ENCODE measurements at places on chromosomes 3 and 15.

DNA sequence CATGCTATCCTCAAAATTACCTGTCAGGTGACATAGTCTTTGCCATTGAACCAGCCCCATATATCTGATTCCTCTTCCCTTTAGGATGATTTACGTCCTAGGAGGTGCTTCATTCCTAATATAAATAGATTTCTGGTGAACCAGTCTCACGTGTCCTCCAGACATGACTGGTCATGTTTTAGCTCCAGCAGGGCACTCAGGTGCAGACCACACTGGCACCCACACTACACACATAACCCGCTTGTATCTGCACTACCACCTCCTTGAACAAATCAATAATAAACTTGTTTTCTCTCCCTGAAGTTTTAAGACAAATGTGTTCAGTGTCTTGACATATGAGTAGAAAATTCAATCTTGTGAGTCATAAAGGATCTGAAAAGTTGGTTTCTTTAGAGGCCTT, 155.5 kb downstream of the GOLIM4 start:
- no peak for DNase-seq

- DNase-seq, result no peak
Measured at GRCh38 chr3:145272684-145273083, 888.3 kb downstream of the PLOD2 start.

- DNase-seq, result no peak
Measured at GRCh38 chr3:183341545-183342288, 86.7 kb downstream of the MCF2L2 start.

DNA sequence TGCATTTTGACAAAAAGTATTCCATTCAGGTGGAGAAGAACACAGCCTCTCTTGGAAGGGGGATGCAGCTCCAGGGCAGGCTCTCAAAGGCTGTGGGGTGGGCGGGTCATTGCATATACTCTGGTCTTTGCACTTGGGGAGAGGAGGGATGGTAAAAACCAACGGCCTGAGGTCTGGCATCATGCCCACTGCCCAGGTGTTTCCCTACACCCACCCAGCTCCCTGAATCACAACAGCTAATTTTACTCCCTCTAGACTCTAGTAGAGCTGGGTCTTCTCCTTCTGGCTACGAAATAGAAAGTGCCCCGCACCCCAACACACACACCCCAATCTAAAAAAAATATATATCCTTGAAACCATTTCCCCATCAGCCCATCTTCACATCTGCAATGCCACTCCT, 1.0 kb downstream of the MYLK start:
- no peak for DNase-seq

DNA sequence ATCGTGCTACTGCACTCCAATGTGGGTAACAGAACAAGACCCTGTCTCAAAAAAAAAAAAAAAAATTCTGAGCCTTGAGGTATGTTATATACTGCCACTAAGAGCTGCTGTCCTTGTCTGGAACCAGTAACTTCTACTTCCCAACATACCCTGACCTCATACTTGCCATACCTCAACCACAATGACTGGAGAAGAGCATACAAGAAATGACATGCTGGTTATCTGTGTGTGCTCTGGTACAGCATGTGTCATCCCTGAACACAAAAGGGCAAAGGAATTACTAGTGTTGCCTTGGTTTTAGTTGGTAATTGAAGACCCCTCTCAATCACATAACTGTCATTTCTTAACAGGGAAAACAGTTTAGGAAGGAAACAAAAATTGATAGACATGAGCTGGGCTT, 54.5 kb downstream of the MRPS25 start:
- DNase-seq, result no peak
